CD4-positive, alpha-beta memory T cell (primary cell): ENCODE measurements at places on chromosomes 2 and 18. TPM values are rescaled to one million over a fixed set of nuclear protein-coding genes. Genes with fewer than 3 reads are reported as not detected.

RAB6C gene
- total RNA-seq = 0.11 TPM

LYG2 gene
- not detected for total RNA-seq

GRCh38 chr2:85711578-85712060 lies 17.5 kb downstream of the GNLY start:
- DNase-seq = no peak

GRCh38 chr2:170353723-170354122 lies 175.8 kb downstream of the MYO3B start:
- DNase-seq = no peak

- no peak for DNase-seq
Measured at GRCh38 chr2:43068631-43069517, 157.5 kb downstream of the ZFP36L2 start.

TSPYL6 gene
- total RNA-seq = not detected

CYP1B1 gene
- 5.8 TPM for total RNA-seq

TMX3 gene
- 67.1 TPM for total RNA-seq

AGXT gene
- not detected for total RNA-seq
